ENCODE measurements at places on chromosomes 16 and 17. TPM values are rescaled to one million over a fixed set of nuclear protein-coding genes. Genes with fewer than 3 reads are reported as not detected.
A peak's percentile ranks its signal among the peaks of the same experiment; 100 is the strongest.

- H3K4me3 ChIP-seq, result no peak overlapping the region
- no peak overlapping the region for H3K27ac ChIP-seq
- H3K4me1 ChIP-seq, result no peaks in the 10 kb centered on the region
These were observed 144.3 kb downstream of the AIPL1 start for GRCh38 chr17:6290488-6291196.

DNA sequence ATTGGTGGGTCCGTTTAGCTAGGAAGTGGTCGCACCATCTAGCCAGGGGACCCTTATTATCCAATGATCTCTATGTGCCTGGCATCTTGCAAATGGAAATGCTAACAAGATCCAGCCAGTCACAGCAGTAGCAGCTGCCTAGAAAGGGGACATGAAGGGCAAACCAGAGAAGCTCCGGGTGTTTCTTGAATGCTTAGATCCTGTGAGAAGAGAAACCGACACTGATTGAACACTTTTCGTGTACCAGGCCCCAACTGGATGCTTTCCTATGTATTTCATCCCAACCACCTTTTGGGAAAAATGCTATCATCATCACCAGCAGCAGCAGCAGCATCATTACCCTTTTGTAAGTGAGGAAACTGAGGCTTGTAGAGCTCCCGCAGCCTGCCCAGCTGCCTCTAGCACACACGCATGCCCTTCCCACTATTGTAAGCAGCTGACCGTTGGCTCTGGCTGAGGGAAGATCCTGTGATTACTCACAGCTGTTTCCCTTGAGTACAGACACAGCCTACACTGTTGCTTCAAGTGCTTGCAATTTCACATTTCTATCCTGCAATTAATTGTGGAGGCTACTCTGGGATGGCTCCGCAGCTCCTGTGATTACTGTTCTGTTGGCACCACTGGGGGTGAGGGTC, 180.7 kb upstream of the CACNG5 start:
- peak; percentile 63 for DNase-seq
- no peaks in the 10 kb centered on the region for H3K36me3 ChIP-seq
- H3K27ac ChIP-seq, result no peak overlapping the region
- no peaks in the 10 kb centered on the region for H3K27me3 ChIP-seq
- H3K4me1 ChIP-seq, result no peaks in the 10 kb centered on the region
- H3K4me3 ChIP-seq, result no peak overlapping the region

- H3K27me3 ChIP-seq, result no peaks in the 10 kb centered on the region
- peaks cover 7% of the 10 kb centered on the region for H3K4me1 ChIP-seq
- no peak overlapping the region for H3K27ac ChIP-seq
- H3K4me3 ChIP-seq, result no peak overlapping the region
These were observed 298.5 kb upstream of the FOXF1 start for GRCh38 chr16:86211800-86212199.

DNA sequence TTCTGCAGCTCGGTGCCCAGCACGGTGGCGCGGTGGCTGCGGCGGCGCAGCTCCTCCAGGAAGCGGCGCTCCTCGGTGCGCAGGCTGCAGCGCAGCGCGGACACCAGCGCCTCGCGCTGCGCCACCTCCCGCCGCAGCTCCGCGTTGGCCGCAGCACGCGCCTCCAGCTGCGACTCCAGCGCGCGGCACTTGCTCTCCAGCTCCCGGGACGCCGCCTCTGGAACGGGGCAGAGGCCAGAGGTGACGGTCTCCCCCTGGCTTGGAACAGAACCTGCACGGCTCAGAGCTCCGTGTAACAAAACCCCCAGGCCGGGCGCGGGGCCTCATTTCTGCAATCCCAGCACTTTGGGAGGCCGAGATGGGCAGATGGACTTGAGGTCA, 13.2 kb upstream of the CLUH start:
- no peak overlapping the region for H3K4me3 ChIP-seq
- H3K4me1 ChIP-seq, result no peaks in the 10 kb centered on the region
- no peaks in the 10 kb centered on the region for H3K36me3 ChIP-seq
- peak; percentile 48 for DNase-seq

DNA sequence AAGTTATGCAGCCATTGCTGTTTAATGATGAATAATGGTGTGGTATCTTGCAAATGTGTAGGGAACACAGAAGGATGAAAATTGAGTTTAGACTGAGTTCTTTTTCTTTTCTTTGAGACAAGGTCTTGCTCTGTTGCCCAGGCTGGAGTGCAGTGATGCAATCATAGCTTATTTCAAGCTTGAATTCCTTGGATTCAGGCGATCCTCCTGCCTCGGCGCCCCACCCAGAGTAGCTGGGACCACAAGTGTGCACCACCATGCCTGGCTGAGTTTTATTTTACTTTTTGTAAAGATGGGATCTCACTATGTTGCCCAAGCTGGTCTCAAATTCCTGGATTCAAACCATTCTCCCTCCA, 74.6 kb upstream of the TBC1D3K start:
- no peak for DNase-seq
- no peak overlapping the region for H3K27ac ChIP-seq
- no peaks in the 10 kb centered on the region for H3K4me1 ChIP-seq
- no peak overlapping the region for H3K4me3 ChIP-seq
- no peaks in the 10 kb centered on the region for H3K36me3 ChIP-seq
- H3K27me3 ChIP-seq, result peaks cover under 1% of the 10 kb centered on the region

DNA sequence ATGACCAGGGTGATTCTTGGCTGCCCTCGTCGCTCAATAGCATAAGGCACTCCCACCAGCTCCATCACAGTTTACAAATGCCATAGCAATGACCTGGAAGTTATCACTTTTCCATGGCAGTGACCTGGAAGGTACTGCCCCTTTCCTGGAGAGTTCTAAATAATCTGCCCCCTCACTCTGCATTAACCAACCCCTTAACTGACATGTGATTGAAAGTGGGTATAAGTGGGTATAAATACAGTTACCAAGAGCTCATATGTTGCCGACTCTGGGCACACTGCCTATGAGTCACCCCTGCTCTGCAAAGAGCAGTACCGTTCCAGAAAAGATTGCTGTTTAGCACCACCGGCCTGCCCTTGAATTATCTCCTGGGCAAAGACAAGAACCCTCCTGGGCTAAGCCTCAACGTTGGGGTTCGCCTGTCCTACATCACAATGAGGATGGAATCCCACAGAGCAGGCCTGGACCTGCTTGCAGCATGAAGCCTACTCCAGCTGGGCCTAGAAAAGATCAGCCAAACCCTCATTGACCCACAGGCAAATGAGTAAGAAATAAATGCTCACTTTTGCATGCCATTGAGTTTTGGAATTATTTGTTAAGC, 95.2 kb upstream of the SEC14L1 start:
- no peak overlapping the region for H3K27ac ChIP-seq
- H3K4me3 ChIP-seq, result no peak overlapping the region
- peaks cover 15% of the 10 kb centered on the region for H3K4me1 ChIP-seq
- H3K27me3 ChIP-seq, result no peaks in the 10 kb centered on the region
- peak; percentile 10 for DNase-seq
- H3K36me3 ChIP-seq, result no peaks in the 10 kb centered on the region

- peak overlapping the region; percentile 23 for H3K4me3 ChIP-seq
- no peaks in the 10 kb centered on the region for H3K36me3 ChIP-seq
- no peak for DNase-seq
- H3K27ac ChIP-seq, result peak overlapping the region; percentile 82
- H3K27me3 ChIP-seq, result no peaks in the 10 kb centered on the region
These were observed 539 bp upstream of the CKLF start for GRCh38 chr16:66551788-66552285.

DNA sequence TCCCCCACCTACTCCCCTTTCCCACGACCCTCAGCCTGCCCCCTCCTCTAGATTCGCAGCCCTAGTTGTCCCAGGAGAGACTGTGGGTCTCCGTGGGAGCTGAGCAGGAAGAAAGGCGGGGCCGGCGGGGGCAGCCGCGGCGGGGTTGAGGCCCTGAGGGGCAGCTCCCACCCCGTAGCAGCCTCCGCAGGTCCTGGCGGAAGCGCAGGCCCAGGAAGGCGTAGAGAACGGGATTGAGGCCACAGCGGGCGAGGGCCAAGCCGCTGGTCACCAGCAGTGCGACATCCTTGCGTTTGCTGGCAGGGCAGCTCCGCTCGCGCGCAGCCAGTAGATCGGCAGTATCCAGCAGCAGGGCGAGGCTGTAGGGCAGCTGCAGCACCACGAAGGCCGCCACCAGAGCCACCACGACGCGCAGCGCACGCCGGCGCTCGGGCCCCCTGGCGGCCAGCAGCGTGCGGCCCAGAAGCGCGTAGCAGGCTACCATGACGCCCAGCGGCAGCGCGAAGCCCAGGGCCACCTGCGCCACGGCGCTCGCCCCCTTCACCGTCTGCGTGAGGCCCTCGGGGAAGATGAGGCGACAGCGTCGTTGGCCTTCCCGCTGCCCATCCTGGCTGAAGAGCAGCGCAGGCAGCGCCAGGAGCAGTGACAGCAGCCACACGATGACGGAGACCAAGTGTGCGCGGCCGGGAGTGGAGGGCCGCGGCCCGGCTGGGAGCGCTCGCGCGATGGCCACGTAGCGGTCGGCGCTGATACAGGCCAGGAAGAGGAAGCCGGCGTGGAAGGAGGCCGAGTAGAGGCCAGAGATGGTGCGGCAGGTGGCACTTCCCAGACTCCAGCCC, 1.9 kb downstream of the CCR10 start:
- H3K27ac ChIP-seq, result peak overlapping the region; percentile 96
- H3K27me3 ChIP-seq, result no peaks in the 10 kb centered on the region
- DNase-seq, result peak; percentile 87
- H3K4me1 ChIP-seq, result peaks cover 28% of the 10 kb centered on the region
- H3K4me3 ChIP-seq, result peak overlapping the region; percentile 70
- no peaks in the 10 kb centered on the region for H3K36me3 ChIP-seq

DNA sequence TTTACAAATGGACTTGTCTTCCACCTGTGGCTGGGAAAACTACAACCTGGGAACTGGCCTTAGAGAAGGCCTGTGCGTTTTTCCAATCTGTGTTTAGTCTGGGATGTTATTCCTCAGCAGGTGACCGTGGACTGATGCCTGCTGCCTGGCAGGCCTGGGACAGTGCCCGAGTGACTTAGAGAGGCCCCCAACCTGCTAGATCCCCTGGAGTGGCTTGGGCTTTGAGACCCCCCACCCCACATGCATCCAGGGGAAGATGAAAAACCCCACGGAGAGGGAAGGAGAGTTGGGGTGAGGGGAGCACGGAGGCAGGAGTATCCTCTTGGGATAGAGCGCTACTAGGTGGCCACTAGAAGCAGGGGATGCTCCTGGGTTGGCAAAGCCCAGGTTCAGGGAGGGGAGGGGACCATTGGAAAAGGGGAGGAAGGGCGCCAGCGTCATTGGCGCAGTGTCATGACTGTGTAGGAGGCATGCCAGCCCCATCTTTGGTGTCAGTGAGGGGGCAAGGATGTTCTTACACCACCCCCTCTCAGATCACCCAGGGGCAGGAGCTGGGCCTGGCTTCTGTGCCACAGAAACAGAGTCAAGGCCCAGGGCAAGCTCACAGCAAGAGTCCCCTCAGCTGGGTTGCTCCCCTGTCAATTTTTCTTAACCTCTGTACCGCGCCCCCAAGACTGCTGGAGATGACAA, 54.1 kb downstream of the MEAK7 start:
- no peak overlapping the region for H3K27ac ChIP-seq
- no peak for DNase-seq
- no peaks in the 10 kb centered on the region for H3K4me1 ChIP-seq
- no peak overlapping the region for H3K4me3 ChIP-seq
- H3K36me3 ChIP-seq, result no peaks in the 10 kb centered on the region

GRCh38 chr16:69865701-69866100, 85.4 kb upstream of the CLEC18A start:
- peaks cover 17% of the 10 kb centered on the region for H3K4me1 ChIP-seq
- H3K27ac ChIP-seq, result peak overlapping the region; percentile 61
- no peaks in the 10 kb centered on the region for H3K27me3 ChIP-seq
- peak; percentile 94 for DNase-seq
- no peaks in the 10 kb centered on the region for H3K36me3 ChIP-seq
- no peak overlapping the region for H3K4me3 ChIP-seq

DNA sequence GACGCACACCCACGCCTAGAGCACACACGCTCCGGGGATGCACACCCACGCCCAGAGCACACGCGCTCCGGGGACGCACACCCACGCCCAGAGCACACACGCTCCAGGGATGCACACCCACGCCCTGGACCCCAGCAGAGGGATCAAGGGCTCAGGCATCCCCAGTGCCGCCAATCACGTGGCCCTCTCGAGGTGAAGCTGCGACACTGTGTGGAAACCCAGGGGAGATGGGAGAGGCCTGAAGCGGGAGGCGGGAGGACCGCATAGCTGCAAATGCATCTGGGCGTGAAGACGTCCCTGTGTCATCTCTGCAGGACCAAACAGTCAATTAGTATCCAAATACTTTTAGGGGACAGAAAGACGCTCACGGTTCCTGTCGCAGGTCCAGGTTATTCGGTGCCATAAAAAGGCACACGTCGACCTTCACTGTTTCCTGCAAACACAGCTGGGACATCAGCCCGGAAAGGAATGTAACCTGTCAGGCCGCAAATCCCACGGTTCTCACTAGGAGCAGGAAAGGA, 56.4 kb downstream of the TBC1D16 start:
- H3K4me3 ChIP-seq, result no peak overlapping the region
- H3K27ac ChIP-seq, result no peak overlapping the region
- no peaks in the 10 kb centered on the region for H3K27me3 ChIP-seq
- H3K4me1 ChIP-seq, result no peaks in the 10 kb centered on the region
- DNase-seq, result no peak

GRCh38 chr17:57561072-57561861, 183.8 kb downstream of the CCDC182 start:
- H3K4me1 ChIP-seq, result peaks cover 9% of the 10 kb centered on the region
- H3K27ac ChIP-seq, result no peak overlapping the region
- H3K36me3 ChIP-seq, result no peaks in the 10 kb centered on the region
- no peaks in the 10 kb centered on the region for H3K27me3 ChIP-seq
- DNase-seq, result no peak

DNA sequence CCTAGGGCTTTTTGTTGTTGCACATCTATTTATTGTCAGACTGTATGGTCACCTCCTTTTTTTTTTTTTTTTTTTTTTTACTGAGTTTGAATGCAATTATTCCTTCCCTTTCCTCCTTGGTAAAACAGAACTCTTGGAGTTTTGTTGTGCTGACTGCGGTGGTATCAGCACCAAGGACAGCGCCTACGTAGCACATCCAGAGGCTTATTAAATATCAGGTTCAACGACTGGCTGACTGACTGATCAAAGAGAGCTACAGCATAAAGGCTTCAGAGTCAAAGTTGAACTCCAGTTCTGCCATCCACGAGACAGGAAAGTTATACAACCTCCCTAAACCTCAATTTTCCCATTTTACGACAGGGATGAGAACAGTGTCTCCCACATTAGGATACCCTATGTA, 86.1 kb upstream of the RBFOX1 start:
- H3K36me3 ChIP-seq, result no peaks in the 10 kb centered on the region
- H3K4me1 ChIP-seq, result no peaks in the 10 kb centered on the region
- no peak overlapping the region for H3K4me3 ChIP-seq
- no peak for DNase-seq
- H3K27ac ChIP-seq, result no peak overlapping the region

Gene SLC38A8
- polyA plus RNA-seq, result not detected

Gene PRSS27
- polyA plus RNA-seq, result 12.1 TPM

Gene CIITA
- polyA plus RNA-seq, result 1.1 TPM

Gene FBXL20
- polyA plus RNA-seq, result 11.8 TPM

Gene TMC7
- polyA plus RNA-seq, result 4.6 TPM

Gene SLC5A10
- not detected for polyA plus RNA-seq

Gene FSCN2
- polyA plus RNA-seq, result 2.4 TPM

All from cardiac muscle cell (in vitro differentiated cells and primary cell).